ENCODE measurements at places on chromosomes 3 and 15.

DNA sequence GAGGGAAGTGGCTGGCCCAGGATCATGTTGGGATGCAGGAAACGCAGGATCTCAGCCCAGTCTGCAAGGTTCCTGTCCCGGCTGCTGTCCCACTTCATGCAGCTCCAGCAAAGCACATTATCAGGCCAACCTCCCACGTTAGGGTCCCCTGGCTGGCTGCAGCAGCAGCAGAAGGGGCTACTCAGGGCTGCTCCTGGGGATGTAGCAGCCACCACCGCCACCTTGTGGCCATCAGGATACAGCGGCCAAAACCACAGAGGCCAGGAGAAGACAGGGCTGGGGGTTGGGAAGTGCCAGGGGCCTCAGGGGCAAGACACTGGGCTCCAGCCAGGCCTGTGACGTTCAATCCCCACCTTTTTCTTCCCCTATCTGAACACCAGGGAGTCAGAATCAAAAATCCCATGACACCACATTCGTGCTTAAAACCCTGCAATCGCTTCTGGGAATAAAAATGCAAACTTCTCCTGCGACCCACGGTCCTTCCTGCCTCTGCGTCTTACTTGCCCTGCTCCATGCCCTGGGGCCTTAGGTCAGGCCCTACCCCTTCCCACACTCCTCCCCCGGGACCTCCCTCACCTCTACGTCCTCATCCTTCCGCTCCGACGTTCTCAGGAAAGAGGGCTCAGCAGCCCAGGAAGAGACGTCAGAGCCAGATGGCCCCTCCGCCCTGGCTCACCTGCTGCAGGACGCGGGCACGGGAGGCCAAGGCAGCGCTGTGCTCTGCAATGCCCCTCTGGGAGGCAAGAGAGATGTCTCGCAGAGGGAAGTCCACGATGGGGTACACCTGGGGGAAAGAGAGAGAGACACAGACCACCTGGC is 21.5 kb downstream of the SSUH2 start:
- DNase-seq = peak; percentile 10

- no peak for DNase-seq
Observed at GRCh38 chr15:70266412-70267121, 168.8 kb upstream of the TLE3 start.

- DNase-seq = no peak
Observed at GRCh38 chr15:39427705-39428104, 153.2 kb upstream of the THBS1 start.

DNA sequence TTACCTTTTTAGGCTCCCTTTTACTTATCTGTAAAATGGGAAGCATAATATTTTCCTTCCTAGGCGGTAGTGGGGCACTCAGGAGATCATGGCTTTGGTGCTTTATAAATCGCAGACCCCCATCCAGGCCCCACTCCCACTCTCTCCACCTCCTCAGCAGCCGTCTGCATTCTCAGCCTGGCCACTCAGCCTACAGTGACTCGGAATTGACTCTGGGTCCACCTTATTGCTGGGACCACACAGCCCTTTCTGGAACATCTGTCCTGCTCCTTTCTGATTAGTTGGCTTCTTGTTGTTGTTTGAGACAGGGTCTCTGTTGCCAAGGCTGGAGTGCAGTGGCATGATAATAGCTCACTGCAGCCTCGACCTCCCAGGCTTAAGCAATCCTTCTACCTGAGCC is 76.5 kb downstream of the RPLP1 start:
- DNase-seq = no peak

DNA sequence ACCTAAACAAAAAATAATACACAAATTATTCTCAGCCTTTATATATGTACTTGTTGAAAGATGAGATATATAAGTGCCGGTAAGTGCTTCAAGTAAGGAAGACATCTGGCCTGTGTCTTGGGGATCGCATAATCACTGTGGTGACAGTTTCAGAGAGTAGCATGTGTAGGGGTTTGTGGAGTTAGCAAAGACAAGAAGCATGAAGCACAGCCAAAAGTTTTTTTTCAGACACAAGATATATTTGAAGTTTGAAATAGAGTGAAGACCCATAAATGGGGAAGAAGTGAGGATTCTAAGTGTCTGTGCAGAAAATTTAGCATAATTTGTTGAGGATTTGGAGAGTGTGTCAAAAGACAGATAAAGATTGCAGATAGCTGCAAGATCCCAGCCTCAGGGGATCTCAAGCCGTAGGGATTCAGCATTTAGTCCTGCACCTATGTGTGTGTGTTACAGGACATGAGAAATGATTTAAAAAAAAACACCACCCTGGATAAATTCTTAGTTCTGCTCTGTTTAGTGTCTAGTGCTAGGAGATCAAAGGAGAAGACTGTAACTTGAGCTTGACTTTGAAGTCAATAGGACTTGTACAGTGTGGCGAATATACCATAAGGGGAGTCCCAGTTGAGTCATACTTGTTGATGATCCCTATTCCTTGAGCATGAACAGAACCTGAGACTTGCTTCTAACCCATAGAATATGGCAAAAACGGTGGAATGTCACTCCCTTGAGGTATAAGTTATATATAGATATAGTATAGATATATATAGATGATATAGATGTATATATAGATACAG is 123.9 kb upstream of the GRM7 start:
- DNase-seq = no peak

DNA sequence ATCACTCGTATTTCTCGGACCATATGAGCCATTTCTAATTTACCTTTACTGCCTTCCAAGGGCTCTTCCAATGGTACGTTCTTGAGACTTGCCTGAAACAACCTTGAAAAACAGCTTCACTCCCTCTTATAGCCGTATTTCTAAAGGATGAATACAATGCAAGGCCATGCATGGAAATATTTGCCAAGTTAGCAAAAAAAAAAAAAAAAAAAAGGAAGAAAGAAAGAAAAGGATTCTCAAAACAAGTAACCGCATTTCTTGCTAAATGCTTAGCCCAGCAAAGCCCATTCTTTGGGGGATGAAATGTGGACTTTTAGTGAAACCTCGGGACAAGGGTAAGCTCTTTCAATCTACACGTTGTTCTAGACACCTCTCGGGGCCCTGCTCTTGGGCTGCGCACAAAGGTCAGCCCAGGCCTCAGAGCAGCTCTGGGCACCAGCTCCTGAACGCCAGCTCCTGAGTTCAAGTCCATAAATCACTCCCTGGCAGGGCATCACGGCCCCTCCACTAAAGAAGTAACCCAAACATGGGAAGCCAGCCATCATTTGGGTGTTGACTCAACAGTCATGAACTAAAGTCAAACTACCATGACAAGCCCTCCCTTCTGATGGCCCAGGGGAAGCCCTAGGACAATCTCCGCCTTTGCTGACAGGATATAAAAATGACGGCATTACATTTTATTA is 132.7 kb downstream of the ADAMTS17 start:
- DNase-seq = no peak

DNA sequence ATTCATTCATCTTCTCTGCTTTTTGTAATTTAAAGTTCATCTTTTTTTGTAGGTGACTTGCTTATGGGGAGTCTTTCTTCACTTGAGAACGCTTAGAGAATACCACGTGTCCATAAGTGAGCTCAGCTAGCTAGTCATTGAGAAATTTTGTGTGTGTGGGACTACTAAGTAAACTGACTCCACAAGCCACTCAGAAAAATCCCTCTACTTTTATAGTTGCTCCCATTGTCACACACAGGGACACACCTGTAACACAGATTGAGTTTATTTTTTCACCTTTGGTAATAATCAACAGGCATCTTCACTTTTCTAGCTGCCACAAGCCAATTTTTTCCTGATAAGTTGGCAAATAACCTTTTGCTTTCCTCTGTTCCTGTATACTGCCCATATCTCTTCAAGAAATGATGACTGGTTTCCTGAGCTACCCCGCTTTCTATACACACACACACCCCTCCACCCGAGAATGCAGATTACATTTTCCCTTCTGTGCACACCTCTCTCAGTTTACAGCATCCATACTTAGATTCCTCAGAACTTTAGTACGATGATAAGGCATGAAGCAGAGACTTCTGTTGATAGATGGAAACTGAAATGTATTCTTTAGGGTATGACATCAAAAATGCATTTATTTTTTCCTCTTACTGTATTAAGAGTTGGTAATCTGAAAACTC is 4.6 kb downstream of the TSC22D2 start:
- no peak for DNase-seq

GRCh38 chr3:24389108-24390090 is 105.3 kb downstream of the THRB start:
- DNase-seq = no peak

GRCh38 chr3:50494126-50494525 is 9.3 kb downstream of the CACNA2D2 start:
- no peak for DNase-seq

DNA sequence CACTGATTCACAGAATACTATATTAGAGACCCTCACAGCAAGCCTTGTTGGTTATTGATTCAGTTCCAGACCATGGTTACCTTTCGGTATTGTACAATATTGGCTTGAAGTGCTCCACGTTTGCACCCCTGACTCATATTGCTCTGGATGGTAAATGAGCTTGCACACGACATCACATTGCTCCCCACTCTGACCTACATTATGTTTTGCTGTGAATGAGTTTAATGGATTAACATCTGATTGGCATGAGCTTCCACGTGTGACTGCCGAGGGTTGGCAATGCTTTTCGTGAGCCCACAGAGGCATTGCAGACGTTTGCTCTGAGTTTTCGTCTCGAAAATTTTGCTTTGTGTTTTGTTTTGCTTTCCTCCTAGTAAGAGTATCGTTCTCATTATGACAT is 225.8 kb upstream of the ICE2 start:
- DNase-seq = no peak

DNA sequence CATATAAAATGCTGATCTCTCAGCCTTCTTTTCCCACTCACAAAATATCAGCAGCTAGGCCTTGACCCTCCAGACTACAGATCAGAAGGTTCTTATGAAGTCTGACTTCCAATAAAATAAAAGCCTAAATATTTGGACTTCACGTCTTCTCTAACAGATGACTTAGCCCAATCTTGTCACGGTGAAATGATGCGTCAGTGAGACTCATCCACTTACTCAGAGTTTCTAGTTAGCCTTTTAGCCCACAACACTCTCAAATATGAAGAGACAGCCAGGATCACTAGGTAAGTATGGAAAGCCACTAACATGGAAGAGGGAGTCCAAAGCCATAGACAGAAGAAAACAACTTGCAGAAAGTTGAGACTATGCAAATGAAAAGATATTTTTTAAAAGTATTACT is 601.2 kb downstream of the PYDC2 start:
- no peak for DNase-seq

GRCh38 chr15:94205366-94205765 is 26.0 kb upstream of the MCTP2 start:
- no peak for DNase-seq

DNA sequence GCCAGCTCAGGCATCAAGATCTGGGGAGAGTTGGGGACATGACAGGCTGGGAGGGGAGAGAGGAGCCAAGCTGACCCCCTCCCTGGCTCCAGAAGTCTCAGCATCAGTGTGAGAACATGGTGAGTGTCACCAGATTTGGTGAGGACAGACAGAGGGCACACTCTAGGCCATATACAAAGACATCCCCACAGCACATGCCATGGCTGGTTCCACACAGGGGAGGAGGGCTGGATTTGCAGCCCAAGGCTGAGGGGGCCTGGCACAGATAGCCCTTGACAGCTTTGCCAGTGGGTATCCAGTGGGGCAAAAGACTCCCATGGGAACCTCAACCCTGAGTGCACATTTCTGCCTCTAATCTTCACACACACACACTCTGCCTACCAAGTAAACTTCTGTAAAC is 10.1 kb upstream of the ANKRD63 start:
- no peak for DNase-seq

DNA sequence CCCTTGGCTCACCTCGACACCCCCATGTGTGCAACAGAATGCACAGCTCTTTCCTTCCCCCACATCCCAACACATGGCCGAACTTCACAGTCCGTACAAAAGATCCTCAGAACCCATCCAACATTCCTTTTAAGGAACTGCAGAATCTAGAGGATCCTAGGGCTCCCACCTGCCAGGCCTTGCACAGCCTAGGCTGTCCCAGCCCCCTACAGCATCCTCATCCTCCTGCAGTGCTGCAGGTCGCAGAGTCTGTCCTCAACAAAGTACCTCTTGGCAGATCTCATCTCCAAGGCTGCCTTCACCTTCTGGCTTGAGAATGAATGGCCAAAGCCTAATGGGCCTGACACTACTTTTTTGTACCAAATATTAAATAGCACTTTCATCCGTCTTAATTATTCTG is 19.8 kb downstream of the PRR23E start:
- DNase-seq = no peak

GRCh38 chr3:10666621-10667020 is 149.4 kb upstream of the SLC6A11 start:
- DNase-seq = no peak

GRCh38 chr15:46366360-46367007 is 731.7 kb downstream of the SQOR start:
- no peak for DNase-seq

DNA sequence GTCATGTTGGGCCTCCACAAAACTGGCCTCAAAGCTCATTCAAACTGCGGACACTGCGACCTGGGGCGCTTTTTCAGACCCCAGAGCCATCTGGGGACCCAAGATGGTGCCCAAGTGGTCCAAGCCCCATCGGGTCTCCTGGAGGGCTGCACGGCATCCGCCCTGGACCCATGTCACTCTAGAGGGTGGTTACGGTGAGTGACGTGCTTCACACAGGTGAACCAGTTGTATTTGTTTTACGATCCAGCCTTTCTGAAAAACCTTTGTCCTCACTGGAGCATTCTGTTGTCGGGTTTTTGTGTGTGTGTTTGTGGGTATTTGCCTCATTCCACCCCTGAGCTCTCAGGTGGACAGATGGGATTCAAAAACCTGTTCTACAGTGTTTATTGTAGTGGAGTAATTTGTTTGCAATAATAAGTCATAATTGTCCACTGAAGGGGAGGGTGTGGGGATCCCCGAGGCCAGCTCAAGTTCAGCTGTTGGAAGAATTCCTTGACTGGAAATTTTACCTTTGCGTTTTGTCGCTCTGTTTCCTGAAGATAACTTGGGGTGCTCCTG is 1.9 kb downstream of the SLC51A start:
- no peak for DNase-seq

DNA sequence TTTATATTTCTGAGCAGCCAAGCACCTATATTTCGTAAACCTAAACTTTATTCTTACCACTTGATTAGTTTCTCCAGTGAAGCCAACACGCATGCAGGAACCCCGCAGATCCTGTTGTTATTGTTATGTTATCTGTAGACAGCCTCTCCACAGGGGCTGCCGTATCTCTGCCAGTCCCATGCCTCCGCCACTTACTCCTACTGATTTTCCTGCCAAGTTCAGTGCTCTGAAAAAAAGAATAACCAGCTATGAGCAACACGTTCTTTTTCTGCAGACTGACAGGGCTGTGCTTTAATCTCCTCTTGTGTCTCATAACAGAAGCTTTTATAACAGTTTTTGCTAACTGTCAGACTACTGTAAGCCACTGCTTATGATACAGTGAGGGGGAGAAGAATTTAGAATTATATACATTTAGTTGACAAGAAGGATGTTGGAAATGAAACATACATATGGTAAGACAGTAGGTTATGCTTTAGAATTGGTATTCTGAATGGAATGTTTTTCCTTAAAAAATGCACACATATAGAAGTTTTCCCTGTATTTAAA is 347.4 kb downstream of the SI start:
- no peak for DNase-seq
